RWPE2 (cell line): ENCODE measurements at places on chromosomes 2 and 18.

DNA sequence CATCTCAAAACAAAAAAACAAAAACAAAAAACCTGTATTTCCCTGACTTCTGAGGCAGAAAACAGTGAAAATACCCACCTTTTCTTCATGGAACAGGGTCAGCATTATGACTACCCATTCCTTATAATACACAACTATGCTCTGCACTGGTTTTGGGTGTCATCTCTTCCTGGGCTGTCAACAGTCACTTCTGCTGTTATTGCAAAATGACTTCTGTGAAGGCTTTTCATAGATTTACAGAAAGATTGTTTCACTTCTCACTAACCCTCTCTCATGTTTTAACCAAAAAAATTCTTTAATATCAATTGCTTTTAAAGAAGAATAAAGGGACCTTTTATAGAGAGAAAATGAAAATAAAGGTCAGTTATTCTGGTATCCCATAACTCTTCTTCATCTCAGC, 26.5 kb upstream of the PIK3C3 start:
- no peak for DNase-seq

GRCh38 chr2:218746470-218746795, 35.5 kb upstream of the CYP27A1 start:
- no peak for DNase-seq

DNA sequence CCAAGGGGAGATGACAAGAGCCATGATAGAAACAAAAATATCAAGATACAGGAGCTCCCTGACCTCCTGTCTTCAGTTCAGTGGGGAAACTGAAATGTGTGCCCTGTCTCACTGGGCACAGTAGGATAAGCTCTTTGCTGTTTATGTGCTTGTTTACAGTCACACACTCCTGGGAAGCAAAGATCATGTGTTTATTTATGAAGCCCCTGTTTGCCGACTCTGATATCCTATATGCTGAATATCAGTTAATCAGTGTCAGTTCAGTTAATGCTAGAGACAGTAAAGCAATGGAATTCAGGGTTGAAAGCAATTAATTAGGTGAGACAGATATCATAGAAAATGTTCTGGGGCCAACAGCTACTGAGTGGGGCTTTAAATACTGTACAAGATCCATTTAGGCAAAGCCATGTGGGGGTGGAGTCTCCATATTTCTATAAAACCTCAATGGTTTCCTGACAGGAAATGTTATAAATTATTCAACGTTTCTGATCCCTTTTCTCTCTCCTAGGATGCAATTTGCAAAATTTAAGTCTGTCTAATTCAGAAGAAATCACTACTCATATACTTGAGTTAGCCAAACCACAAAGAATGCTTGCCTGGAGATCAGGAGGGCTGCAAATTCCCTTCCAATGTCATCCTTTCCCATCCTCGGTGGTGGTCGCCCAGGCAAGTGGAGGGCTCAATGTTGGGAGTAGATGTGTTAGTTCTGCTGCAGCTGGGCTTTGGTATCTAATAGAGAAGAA, 551.3 kb downstream of the CMPK2 start:
- no peak for DNase-seq

DNA sequence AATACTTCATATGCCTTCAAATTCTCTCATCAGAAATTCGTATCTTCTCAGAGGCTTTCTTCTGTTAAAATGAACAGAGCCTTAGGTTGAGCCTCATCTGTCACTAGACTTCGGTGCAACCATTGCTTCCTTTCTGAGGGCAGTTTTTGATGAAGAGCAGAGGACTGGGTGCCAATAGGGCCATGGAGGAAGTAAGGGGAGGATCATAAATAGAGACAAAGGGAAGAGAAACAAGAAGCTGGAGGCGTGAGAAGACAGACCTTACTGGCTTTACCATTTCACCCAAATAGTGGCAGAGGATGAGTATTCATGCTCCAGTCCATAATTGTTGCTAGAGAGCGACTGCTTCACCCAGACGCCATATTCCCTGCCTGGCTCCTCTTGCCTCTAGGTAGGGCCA, 215.6 kb upstream of the PKDCC start:
- no peak for DNase-seq

DNA sequence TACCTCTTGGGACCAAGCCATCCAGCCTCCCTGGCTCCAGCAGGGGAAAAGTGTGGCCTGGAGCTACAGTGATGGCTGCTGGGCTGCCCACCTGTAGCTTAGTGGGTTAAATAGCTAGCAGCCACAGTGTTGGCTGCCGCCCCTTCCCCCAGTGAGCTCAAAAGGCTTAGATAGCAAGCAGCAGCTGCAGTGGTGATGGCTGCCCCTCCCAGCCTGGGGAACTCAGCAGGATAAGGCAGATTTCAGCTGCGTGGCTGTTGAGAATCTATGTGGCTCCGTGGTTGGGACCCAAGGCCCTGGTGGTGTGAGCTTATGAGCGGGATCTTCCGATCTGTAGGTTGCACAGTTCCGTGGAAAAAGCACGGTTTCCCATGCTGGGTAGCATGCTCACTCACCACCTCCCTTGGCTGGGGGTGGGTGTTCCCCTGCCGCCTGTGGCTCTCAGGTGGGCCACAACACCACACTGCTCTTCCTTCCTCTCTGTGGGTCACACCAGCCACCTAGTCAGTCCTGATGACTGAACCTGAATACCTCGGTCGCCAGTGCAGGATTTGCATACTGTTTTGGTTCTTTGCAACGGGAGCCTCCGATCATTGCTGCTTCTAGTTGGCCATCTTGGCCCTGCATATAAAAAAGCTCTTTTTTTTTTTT, 946.5 kb upstream of the FAM98A start:
- no peak for DNase-seq

- DNase-seq: no peak
Observed at GRCh38 chr2:147718831-147719230, 126.0 kb upstream of the ACVR2A start.

DNA sequence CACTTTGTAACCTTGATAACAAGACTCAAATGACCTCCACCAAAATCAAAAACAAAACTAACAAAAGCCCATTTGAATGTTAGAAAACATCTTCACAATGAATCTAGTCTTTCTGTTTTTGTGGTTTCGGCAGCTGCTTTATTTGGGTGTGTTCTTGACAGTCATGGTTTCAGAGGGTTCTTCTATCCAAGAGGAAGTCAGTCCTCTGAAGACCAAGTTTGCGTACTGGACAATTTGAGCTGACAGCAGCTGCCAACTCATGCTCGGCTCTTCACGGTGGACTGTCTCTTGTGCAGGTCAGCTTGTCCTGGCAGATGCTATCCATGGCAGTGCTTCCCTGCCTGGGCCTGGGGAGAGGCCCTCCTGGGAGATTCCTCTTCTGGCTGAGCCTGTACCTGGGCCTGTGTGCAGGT, 91.0 kb downstream of the TMEM17 start:
- no peak for DNase-seq

GRCh38 chr2:156790343-156791037, 354.3 kb downstream of the GPD2 start:
- DNase-seq: no peak

GRCh38 chr18:46054956-46055837, 16.9 kb downstream of the PSTPIP2 start:
- no peak for DNase-seq

GRCh38 chr18:39604836-39605235, 2039.2 kb upstream of the CELF4 start:
- no peak for DNase-seq

DNA sequence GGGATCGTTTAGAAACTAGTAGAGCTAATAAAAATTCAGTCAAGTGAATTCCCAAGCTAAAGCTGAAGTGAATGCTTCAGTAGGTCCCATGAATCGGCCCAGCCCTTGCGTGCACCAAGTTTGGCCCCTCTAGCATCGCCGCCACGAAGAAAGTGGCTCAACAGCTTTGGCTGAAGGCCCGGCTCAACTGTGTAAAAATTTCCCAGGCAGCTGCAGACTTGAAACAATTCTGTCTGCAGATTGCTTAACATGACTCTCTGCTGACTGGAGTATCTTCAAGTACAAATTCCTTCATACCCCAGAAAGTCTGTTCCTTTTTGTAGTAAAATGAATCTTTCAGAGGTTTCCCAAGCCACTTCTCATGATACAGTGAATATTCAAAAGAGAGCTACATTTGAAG, 32.7 kb downstream of the ALMS1 start:
- no peak for DNase-seq
